Thoracic aorta endothelial cell (primary cell): ENCODE measurements at places on chromosomes 12 and 14. TPM values are rescaled to one million over a fixed set of nuclear protein-coding genes. Genes with fewer than 3 reads are reported as not detected.

RTL1 gene
- total RNA-seq, result not detected in 2 replicates

HOXC12 gene
- not detected in 2 replicates for total RNA-seq

AKAP6 gene
- total RNA-seq, result 0.43 and 0.53 TPM in 2 replicates

TAS2R19 gene
- 9.8 and 13.0 TPM in 2 replicates for total RNA-seq

KRT78 gene
- total RNA-seq, result not detected in 2 replicates

CLEC4E gene
- total RNA-seq, result not detected in 2 replicates

VWF gene
- 364 and 1,119 TPM in 2 replicates for total RNA-seq

SLC4A8 gene
- 5.2 and 5.5 TPM in 2 replicates for total RNA-seq

IL31 gene
- not detected in 2 replicates for total RNA-seq

GPR68 gene
- total RNA-seq, result 0.36 and 0.40 TPM in 2 replicates

TAS2R9 gene
- 0.13 TPM in 1 of 2 replicates, not detected in the other for total RNA-seq

OR6J1 gene
- not detected in 2 replicates for total RNA-seq

SOX5 gene
- total RNA-seq, result 1.3 and 3.2 TPM in 2 replicates

CHGA gene
- not detected in 2 replicates for total RNA-seq

DBX2 gene
- total RNA-seq, result not detected in 2 replicates

KRT6A gene
- not detected in 2 replicates for total RNA-seq

RNASE7 gene
- not detected in 2 replicates for total RNA-seq

HOXC11 gene
- not detected in 2 replicates for total RNA-seq

DLK1 gene
- total RNA-seq, result not detected in 2 replicates

OAS2 gene
- 9.8 and 10.3 TPM in 2 replicates for total RNA-seq

SMCO3 gene
- total RNA-seq, result 0.13 TPM in 1 of 2 replicates, not detected in the other

CDC42BPB gene
- 148 and 153 TPM in 2 replicates for total RNA-seq

AMN1 gene
- total RNA-seq, result 16.6 and 17.7 TPM in 2 replicates

LMO3 gene
- 0.27 TPM in 1 of 2 replicates, not detected in the other for total RNA-seq

SSPN gene
- total RNA-seq, result 0.50 and 0.66 TPM in 2 replicates

B4GALNT1 gene
- total RNA-seq, result 0.14 and 0.27 TPM in 2 replicates

PRIMA1 gene
- not detected in 2 replicates for total RNA-seq

CPNE6 gene
- not detected in 2 replicates for total RNA-seq

CCDC88C gene
- 32.5 and 32.6 TPM in 2 replicates for total RNA-seq

TAS2R8 gene
- not detected in 2 replicates for total RNA-seq

ADAM21 gene
- total RNA-seq, result 0.36 and 0.40 TPM in 2 replicates

NELL2 gene
- total RNA-seq, result 0.13 and 1.4 TPM in 2 replicates

KCNH5 gene
- total RNA-seq, result not detected in 2 replicates

AQP2 gene
- not detected in 2 replicates for total RNA-seq

BTBD7 gene
- 50.5 and 55.3 TPM in 2 replicates for total RNA-seq

SLC39A2 gene
- not detected in 2 replicates for total RNA-seq

CCND2 gene
- total RNA-seq, result 13.6 and 80.8 TPM in 2 replicates

BDKRB2 gene
- under 0.01 TPM in 1 of 2 replicates, not detected in the other for total RNA-seq

OVCH1 gene
- total RNA-seq, result under 0.01 TPM in 2 replicates

KRT80 gene
- 7.2 and 9.5 TPM in 2 replicates for total RNA-seq

SDSL gene
- total RNA-seq, result 2.2 and 2.8 TPM in 2 replicates

SMIM41 gene
- total RNA-seq, result 0.13 TPM in 1 of 2 replicates, not detected in the other

PLCZ1 gene
- total RNA-seq, result 0.27 TPM in 1 of 2 replicates, not detected in the other

PGF gene
- 296 and 384 TPM in 2 replicates for total RNA-seq

FAM161B gene
- total RNA-seq, result 2.3 and 2.9 TPM in 2 replicates

RPGRIP1 gene
- not detected in 2 replicates for total RNA-seq

NRL gene
- total RNA-seq, result 0.40 and 0.57 TPM in 2 replicates

SYCP3 gene
- total RNA-seq, result 0.07 and 0.27 TPM in 2 replicates

CEBPE gene
- not detected in 2 replicates for total RNA-seq

NCOR2 gene
- total RNA-seq, result 78.0 and 92.4 TPM in 2 replicates

HPD gene
- total RNA-seq, result not detected in 2 replicates

A2ML1 gene
- total RNA-seq, result not detected in 2 replicates
